ENCODE measurements at places on chromosomes 12 and 14.

DNA sequence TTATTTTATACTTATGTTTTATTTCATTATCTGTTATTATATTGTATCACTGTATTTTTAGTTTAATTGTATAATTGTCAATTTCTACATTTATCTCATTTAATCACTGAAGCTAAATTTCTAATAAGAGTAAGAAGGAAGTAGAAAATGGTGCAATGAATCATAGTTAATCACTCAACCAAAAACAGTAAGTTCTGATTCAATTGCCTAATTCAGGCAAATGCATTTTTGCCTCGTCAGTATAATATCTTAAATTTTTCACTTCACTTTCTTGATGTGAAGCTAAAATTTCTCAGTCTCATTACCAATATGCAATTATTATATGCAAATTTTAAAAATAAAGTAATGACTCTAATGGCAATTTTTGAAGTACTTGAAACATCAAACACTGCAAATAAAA, 340.5 kb upstream of the USP15 start:
- H3K36me3 ChIP-seq = no peaks in the 10 kb centered on the region
- peaks cover 5% of the 10 kb centered on the region for H3K27me3 ChIP-seq

DNA sequence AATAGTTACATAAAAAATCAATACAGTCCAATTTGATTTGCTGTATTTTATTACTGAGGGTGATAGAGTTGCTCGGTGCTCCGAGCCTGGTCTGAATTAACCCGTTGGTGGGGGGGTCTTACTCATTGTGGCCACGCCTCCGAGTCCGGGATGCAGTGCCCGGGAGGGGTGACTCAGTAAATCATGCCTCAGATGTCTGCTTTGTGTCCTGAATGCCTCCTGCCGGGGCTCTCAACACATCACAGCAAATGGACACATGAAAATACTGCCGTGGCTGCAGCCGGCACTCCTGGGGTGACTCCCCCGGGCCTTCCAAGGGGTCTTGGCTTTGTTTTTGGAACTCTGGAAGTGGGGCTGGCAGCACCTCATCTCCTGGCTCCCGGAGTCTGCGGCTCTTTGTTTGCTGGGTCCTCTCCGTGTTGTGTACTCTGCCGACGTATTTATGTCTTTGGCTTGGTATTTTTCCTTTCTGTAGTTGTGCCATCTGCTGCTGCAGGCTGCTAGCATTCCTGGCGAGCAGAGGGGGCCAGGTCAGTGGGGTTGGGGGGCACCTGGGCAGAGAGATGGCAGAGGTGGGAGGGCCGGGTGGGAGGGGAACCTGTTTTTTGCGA, 129.0 kb downstream of the AACS start:
- H3K27ac ChIP-seq = no peak overlapping the region
- H3K4me3 ChIP-seq = no peak overlapping the region
- no peak for DNase-seq
- no peaks in the 10 kb centered on the region for H3K4me1 ChIP-seq

DNA sequence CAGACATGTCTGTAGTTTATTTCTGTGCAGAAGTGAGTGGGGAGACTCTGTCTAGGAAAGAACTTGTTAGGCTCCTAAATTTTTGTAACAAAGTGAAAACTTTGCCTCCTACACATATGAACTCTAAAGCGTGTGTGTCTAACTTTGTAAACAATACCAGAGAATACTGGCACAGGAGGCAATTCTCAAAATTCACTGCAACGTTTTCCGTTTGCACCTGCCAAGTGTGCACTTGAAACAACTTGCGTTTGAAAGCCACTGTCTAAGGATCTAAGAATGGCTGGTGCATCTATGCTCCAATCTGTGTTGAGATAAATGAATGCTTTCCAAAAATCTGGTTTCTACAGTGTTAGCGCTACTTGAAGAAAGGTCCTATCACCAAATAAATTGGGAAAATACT, 15.3 kb downstream of the GRIP1 start:
- H3K4me1 ChIP-seq = no peaks in the 10 kb centered on the region
- H3K27me3 ChIP-seq = peaks cover 12% of the 10 kb centered on the region
- no peak overlapping the region for H3K4me3 ChIP-seq
- H3K27ac ChIP-seq = no peak overlapping the region
- DNase-seq = no peak

DNA sequence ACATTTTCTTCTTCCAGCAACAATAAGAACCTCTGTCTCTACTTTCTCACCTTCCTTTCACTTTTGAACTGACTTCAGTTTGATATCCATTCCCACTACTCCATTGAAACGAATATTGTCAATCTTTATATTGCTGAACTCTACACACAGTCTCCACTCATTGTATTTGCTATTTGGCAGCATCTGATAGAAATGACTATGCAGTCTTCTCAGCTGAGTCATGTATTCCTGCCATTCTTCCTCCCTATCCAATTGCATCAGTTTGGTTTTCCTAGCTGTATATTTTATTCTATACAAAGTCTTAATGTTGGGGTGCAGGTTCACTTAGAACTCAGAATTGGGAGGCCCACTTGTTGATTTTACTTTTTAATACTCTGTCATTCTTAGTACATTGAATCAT, 107.5 kb upstream of the CPNE8 start:
- H3K27me3 ChIP-seq = no peaks in the 10 kb centered on the region
- H3K27ac ChIP-seq = no peak overlapping the region
- no peak overlapping the region for H3K4me3 ChIP-seq

DNA sequence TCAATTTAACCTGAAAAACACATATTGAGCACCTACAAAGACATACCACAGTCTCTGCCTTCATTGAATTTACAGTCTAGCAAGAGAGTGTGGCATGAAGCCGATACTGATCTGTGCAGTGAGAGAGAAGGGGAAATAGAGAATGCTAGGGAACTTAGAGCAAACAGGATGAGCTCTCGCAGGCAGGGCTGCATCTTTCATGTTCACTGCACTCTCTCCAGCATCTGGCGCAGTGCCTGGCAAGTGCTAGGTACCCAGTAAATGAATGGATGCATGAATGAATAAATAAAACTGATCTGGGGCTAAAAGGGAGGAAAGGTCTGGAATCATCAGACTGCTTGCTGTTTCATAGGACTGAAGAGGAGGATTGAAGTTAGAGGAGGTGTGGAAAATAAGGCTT, 256.5 kb upstream of the NPAS3 start:
- DNase-seq = no peak
- no peaks in the 10 kb centered on the region for H3K27me3 ChIP-seq
- H3K36me3 ChIP-seq = no peaks in the 10 kb centered on the region
- H3K4me1 ChIP-seq = no peaks in the 10 kb centered on the region
- H3K4me3 ChIP-seq = no peak overlapping the region

Data from activated CD8-positive, alpha-beta T cell treated with anti-CD3 and anti-CD28 coated beads for 36 hours (primary cell).